ENCODE measurements at places on chromosomes 2 and 18.

- no peak for DNase-seq
Measured at GRCh38 chr18:41371156-41372045, 583.6 kb upstream of the PIK3C3 start.

GRCh38 chr2:158312981-158313380, 143.6 kb downstream of the CCDC148 start:
- no peak for DNase-seq

DNA sequence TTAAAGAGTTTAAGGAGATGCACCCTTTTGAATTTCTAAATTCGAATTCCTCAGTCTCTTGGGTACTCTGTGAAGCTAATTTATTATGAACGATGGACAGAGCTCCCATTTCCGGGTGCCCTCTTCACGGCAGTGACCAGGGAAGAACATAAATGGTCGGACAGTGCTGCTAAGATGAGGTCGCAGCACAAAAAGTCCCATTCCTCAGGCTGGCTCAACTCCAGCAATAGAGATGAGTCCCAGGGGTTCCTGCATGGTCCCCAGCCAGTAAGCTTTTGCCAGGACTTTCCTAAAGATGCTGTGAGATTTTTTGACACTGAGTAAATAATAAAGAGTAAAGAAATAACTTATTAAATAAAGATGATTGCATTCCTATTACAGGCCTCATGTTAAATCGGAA, 43.0 kb upstream of the STK39 start:
- DNase-seq, result no peak

DNA sequence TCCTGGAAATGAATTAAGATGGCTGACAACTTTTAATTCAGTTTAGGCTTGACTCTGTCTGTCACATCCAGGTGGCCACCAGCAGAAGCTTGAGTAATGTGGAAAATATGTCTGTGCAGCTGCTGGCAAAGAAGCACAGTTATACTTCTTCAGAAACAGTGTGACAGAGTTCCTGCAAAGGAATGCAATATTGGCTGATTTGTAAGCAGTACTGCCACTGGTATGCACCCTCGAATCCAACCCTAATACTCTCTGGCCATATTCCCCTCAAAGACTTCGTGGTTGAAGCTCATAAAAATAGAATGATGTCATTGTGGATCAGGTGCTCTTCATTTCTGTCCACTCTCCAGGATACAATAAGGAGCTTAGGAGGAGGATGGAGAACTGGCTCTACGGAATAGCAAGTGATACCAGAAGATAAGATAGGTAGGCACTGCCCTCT, 86.2 kb downstream of the METTL8 start:
- no peak for DNase-seq

DNA sequence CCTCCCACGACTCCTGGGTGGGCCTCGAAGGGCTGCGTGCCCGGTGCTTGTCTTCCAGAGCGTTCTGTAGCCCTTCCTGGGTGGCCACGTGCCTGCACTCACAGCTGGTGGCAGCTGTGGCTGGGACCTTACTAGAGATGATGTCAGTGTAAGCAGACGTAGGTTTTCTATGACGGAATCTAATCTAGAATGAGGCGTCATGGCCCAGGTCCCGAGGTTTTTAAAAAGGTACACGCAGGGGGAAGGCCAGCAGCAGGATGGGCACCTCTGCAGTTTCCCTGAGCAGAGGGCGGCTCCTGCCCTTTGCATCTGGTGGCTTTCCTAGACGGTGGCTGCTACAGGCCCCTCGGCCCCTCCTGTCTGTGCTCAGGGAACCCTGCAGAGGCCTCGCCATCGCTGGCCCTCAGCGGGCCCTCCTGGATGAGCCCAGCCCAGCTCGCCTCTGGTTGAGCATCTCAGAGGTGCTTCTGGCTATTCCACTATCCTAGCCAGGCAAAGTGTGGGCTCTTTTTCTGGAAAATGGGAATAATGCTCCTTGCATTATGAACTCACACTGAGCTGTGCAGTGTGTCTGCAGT, 49.6 kb upstream of the PXDN start:
- DNase-seq, result no peak

DNA sequence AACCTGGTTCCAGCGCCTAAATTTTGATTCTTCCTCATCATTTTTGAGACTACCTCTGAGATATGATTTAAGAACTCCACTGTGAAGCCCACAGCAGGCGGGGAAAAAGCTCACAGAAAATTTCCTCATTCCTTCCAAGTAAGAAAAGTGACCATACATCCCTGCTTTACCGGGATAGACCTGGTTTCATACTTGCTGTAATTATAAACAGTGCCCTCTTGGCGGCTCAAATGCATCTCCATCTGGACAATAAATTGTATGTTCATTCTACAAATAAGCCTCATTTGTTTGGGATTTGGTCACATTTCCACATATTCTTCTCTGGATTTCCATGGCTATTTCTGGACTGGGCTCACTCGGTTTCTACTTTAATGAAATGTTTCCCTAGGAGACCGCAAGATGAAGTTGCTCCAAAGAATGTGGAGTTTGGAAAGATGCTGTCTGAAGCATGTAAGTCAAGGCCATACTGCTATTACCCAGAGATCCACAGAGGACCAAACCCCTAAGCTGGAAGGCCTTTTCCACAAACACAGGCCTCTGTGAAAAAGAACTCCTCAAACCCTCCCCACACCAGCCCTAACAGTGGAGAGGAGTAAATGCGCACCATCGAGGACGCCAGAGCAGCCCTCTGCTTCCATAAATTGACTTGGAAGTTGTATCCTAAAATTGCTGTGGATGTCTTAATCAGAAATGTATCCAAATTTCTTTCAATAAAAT, 13.9 kb downstream of the STAT1 start:
- no peak for DNase-seq

DNA sequence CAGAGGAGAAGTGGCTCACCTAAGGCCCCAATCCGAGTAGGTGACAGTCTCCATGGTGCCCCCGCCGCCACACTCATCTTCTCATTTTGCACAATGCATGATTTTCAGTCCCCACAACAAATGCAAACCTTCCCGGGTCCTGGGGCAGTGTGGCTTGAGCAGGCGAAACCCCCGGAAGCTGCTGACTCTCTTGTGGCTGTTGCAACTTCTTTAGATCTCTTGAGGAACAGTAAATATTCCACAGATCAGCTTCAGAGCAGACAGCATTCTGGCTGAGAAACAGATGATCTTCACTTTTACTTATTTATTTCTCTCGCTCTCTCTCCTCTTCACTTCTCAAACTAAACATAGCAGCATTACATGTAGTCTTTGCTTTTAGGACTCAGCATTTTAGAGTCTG, 51.9 kb downstream of the ASAP2 start:
- DNase-seq, result no peak

- no peak for DNase-seq
Measured at GRCh38 chr2:16325976-16326510, 339.6 kb downstream of the CYRIA start.

DNA sequence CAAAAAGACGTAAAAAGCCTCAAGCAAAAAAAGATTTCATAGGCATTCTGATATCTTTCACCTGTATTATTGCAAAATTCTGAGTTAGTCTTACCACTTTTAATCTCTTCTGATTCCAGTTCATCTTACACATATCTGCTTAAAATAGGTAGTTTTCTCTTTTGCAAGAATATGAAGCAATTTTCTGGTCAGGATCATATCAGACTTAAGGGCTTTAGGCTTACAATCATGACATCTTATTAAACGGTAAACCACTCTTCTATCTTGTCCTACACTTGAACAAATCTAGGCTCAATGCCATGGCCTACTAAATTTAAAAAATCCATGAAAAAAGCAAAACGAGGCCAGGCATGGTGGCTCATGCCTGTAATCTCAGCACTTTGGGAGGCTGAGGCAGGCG, 50.1 kb upstream of the GAREM1 start:
- DNase-seq, result no peak

DNA sequence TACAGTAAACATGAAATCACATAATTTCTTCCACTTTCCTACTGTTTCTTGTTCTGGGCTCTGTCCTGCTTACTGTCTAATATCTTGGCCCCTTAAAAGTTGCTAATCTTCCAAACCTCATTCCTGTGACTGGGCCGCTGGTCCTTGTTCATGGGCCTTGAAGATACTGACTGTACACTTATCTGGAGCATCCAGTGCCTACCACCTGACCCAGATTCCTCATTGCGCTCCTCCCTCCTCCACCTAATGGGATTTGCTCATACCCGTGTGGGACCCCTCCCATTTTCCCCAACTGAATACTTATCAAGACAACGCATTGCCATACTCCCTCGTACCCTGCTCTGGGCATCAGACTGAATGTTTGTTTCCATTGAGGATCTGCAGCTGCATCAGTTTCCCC, 6.1 kb upstream of the IL37 start:
- DNase-seq, result no peak

DNA sequence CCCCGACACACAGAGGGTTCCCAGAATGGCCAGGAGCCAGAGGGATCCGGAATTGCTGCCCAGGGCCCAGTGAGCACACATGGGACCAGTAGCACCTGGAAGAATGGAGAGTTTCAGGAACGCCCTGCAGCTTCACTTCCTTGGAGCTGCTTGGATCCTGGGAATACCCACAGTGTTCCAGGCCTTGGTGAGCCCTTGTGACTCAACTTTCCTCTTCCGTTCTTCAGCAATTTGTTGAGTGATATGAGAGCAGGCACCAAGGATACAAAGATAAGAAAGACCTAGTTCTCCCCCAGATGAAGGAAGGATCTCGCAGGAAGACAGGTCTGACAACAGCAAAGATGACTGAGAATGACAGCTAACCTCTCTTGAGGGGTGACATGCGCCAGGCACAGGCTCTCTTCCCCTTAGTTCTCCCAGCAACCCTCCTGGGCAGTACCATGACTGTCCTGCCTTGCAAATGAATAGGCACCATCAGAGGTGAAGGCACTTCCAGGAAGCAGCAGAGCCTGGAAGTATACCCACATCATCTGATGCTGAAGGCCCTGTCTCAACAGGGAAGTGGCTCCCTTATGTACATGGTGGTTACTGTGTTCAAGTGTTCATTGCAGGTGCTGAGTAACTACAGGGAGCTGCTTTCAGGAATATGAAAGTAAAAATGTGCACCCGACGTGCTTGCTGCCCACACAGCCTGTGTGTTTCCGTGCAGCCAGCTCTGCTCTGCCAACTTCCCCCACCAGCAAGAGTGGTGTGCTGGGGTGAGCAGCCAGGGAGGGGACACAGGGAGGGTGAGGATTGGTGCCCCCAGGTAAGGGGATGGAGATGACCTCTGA, 116.2 kb downstream of the STPG4 start:
- DNase-seq, result no peak
